ENCODE measurements at places on chromosomes 6 and 20. TPM values are rescaled to one million over a fixed set of nuclear protein-coding genes. Genes with fewer than 3 reads are reported as not detected.

Gene RGS17
- total RNA-seq, result not detected

DNA sequence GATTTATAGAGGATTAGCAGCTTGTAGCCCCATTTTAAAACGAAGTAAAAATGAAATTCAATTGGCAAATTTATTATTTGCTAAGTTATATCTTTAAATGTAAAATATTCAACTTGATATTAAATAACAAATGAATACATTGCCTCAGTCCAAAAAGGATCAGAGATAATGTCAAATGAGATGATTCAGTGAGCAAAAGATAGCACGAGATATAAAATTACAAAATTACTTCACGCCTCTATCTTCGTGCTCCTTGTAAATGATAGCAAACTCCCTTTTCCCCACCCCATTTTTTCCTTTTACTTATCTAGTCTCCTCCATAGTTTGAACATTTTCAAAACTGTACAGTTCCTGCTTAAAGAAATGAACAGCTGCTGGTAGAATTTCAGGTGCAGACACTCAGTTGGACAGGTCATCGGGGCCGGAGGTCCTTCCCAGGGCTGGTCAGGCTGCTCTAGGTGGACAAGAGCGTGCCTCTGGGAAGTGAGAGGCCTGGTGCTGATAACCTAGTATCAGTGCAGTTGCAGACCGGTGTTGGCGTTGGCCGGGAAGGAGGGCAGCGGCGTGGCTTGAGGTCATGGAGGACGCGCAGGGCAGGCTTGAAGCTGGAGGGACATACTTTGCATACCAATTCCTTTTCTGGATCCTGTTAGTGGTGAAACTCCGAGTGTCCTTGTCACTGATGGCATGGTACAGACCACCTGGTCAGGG is 83.9 kb downstream of the CDC5L start:
- peaks cover 7% of the 10 kb centered on the region for H3K27me3 ChIP-seq
- no peak overlapping the region for H3K27ac ChIP-seq

DNA sequence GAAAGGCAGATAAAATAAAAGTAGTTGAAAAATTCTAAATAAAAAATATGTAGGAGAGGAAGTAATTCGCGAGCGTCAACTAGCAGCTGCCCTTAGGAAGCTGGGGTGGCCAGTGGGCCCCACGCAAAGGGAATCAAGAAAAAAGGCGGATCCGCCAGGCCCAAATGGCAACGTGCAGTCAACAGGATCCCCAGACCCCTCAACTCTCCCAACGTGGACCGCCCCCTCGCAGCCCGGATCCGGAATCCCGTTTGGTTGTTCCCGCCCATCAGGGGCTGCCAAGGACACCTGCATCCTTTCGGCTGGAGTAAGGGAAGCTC is 296 bp downstream of the DZANK1 start:
- H3K4me3 ChIP-seq, result peak overlapping the region; percentile 88
- peaks cover 6% of the 10 kb centered on the region for H3K36me3 ChIP-seq
- no peaks in the 10 kb centered on the region for H3K27me3 ChIP-seq
- peak overlapping the region; percentile 92 for H3K27ac ChIP-seq
- no peak for DNase-seq
- peaks cover 26% of the 10 kb centered on the region for H3K4me1 ChIP-seq

- H3K27me3 ChIP-seq, result no peaks in the 10 kb centered on the region
- peak; percentile 46 for DNase-seq
- H3K4me3 ChIP-seq, result peak within 1 kb of the TSS; percentile 73
- H3K36me3 ChIP-seq, result peaks cover 35% of the 10 kb centered on the region
- H3K4me1 ChIP-seq, result peaks cover 34% of the 10 kb centered on the region
These were observed at the start of gene SLC17A9 for GRCh38 chr20:62952373-62952967. TSS of gene SLC17A9 (plus strand) at chr20:62952709. CDS start at chr20:62952831, 122 bp downstream.

Gene HSPA12B
- not detected for total RNA-seq

DNA sequence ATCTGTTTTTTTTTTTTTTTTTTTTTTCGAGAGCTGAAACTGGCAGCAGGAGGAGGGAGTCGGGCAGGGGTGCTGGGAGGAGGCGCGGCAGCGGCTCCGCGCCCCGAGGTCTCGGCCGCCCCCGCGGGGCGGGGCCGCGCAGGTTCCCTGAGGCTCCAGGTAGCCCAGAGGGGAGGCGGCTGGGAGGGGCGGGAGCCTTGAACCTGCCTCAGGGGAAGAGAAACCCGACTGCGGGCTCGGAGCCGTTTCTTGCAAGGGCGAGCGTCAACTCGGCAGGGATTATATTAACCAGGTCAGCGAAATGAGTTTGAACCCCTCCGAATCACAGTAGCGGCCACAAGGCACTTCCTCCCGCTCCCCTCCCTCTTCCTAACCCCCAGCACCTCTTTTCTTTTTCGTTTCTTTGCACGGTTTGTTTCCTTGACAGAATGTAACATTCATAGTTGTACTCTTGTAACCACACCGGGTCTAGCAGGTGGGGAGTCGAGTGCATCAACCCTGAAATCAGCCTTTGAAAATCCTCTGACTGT is 2.0 kb downstream of the MYB start:
- peaks cover 23% of the 10 kb centered on the region for H3K36me3 ChIP-seq
- peak overlapping the region; percentile 91 for H3K27ac ChIP-seq
- peaks cover 34% of the 10 kb centered on the region for H3K4me1 ChIP-seq

GRCh38 chr6:8218861-8219260 is 116.5 kb upstream of the EEF1E1 start:
- no peak for DNase-seq
- H3K27ac ChIP-seq, result no peak overlapping the region

GRCh38 chr6:81465859-81466258 is 286.6 kb downstream of the TENT5A start:
- no peak overlapping the region for H3K4me3 ChIP-seq
- no peak for DNase-seq
- H3K27me3 ChIP-seq, result no peaks in the 10 kb centered on the region

DNA sequence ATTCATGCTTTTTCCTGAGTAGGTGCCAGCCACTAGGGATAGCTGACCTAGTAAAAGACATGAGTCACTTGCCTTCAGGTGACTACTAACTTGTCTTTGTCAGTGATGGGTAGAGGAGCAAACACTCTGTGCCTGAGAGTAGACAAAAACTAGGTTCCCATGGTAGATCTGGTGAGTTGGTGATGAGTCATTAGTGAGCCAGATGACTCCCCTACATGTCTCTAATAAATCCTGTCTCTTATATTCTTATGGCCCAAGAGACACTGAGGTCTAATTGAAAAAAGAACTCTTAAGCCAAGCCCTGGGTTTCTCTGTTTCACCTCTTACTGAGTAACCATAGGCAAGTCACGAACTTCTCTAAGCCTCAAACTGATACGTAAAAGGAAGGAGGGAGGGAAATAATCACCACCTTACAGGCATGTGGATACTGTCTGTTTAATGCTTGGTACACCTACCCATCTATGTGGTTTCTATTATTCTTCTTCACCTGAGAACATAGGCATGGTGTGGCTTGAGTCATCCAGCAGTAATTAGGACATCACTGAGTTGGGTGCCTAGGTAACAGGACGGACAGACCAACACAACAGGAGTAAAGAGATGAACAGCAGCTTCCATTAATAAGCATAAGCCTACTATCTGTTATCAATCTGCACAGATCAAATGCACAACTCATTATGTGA is 20.3 kb downstream of the TTPAL start:
- peaks cover 18% of the 10 kb centered on the region for H3K4me1 ChIP-seq
- no peak for DNase-seq
- H3K4me3 ChIP-seq, result no peak overlapping the region
- no peaks in the 10 kb centered on the region for H3K27me3 ChIP-seq
- peak overlapping the region; percentile 33 for H3K27ac ChIP-seq
- H3K36me3 ChIP-seq, result peaks cover 72% of the 10 kb centered on the region

Gene C6orf15
- total RNA-seq, result not detected

Gene ID4
- total RNA-seq, result not detected

Gene KCNQ5
- total RNA-seq, result 3.9 TPM

DNA sequence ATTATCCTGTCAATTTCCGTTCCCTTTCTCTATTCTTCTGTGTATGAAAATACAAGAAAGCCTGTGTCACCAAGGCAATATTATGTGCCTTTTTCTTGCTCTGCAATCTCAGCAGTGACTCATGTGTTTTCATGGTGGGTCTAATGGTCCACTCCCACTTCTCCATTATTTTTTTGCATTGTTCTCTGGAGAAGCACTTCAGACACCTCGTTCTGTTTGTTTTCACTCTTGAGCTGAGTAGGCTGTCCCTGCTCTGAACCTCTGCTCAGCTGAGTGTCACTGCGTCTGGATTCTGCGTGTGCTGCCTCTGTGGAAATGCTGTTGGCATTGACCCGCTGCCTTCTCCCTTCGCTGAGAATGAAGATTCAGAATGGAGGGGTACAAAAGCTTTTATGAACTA is 230.6 kb downstream of the TMEM242 start:
- H3K4me3 ChIP-seq, result no peak overlapping the region
- no peak for DNase-seq
- H3K27ac ChIP-seq, result no peak overlapping the region
- no peaks in the 10 kb centered on the region for H3K27me3 ChIP-seq
- peaks cover 4% of the 10 kb centered on the region for H3K4me1 ChIP-seq

All from activated CD4-positive, alpha-beta T cell treated with anti-CD3 and anti-CD28 coated beads, Interleukin-2, amount 10 ng/mL, durations not matched to agents 7 days and 5 days (primary cell).